ENCODE measurements at places on chromosomes 7 and 10. TPM values are rescaled to one million over a fixed set of nuclear protein-coding genes. Genes with fewer than 3 reads are reported as not detected.

The LRMDA gene
- total RNA-seq, result 1.1 TPM

The NME8 gene
- not detected for total RNA-seq

The HEPACAM2 gene
- total RNA-seq, result under 0.01 TPM

The PNLIP gene
- total RNA-seq, result not detected

The ATOH7 gene
- total RNA-seq, result not detected

The ODAD2 gene
- total RNA-seq, result 1.2 TPM

The CPN1 gene
- not detected for total RNA-seq

The SLC29A4 gene
- 3.8 TPM for total RNA-seq

The SHTN1 gene
- 1.00 TPM for total RNA-seq

The SEC61A2 gene
- 6.6 TPM for total RNA-seq

All from smooth muscle cell of bladder (primary cell).